ENCODE measurements at places on chromosomes 12 and 14. TPM values are rescaled to one million over a fixed set of nuclear protein-coding genes. Genes with fewer than 3 reads are reported as not detected.

DNA sequence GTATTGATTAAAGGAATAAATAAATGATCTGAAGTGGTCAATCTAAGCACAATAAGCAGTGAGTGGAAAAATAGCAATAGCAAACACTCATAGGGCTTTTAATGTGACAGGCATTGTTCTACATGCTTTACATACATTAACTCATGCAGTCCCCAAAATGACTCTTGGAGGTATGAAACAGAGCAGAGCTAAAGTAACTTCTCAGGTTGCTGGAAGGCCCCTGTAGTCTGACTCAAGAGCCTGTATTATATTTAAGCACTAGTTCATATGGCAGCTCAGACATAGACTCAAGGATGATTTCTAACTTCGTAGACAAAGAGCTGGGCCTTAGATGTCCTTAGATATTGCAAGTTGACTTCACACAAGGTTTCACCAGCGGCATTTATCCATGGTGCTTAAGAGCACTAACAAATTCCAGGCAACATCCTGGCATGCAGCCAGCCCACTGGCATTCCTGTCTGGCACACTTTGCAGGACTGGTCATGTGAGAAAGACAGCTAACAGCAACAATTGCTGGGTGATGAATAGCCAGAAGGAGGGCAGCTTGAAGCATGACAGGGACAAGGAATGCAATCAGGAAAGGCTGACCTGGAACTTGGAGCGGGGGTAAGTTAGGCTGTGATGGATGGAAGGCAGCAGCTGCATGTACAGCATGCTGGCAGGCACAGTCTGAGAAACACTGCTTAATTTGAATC lies 22.9 kb upstream of the KTN1 start:
- no peak for DNase-seq
- H3K4me1 ChIP-seq = no peaks in the 10 kb centered on the region
- no peak overlapping the region for H3K4me3 ChIP-seq

DNA sequence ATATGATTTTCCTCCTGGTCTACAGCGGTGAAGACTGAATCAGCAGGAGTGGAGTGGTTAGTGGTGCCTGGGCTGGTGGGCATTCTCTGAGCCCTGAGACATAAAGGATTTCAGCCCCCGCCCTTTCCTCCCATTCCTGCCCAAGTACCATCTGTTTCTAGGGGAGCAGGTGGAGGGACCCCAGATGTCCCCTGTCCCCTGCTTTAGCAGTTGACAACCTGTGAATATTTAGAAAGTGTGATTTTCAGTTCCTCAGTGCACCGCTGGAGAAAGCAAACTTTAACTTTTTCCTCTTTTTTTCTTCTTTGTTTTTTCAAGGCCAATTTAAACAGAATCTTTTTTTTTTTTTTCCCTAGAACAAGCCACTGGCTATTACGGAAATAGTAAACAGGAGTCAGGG lies 163.8 kb upstream of the MYL2 start:
- H3K4me3 ChIP-seq = no peak overlapping the region
- no peaks in the 10 kb centered on the region for H3K27me3 ChIP-seq
- H3K36me3 ChIP-seq = peaks cover 10% of the 10 kb centered on the region
- peaks cover 57% of the 10 kb centered on the region for H3K4me1 ChIP-seq

DNA sequence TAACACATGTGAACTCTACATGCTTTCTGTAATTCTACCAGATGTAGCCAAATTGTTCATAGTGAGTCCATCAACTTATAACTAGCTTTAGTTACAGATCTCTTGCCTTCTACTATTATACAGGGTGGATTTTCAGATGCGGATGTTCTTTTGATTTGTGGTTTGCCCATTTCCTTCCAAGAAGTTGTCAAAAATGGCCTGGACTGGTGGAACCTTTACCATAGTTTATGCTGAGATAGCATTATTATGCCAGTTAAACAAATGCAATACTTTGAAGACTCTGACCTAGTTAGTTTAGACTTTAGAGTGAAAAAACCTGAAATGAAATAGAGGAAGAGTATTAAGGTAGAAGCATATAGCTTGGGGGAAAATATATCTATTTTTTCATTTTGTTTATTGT lies 27.4 kb upstream of the CFL2 start:
- no peak for DNase-seq
- no peaks in the 10 kb centered on the region for H3K27me3 ChIP-seq
- H3K4me3 ChIP-seq = no peak overlapping the region
- H3K4me1 ChIP-seq = no peaks in the 10 kb centered on the region
- no peak overlapping the region for H3K27ac ChIP-seq

The WSB2 gene
- total RNA-seq = 46.9 TPM

The FAM181A gene
- total RNA-seq = not detected
